NCI-H2081 (cell line): ENCODE measurements at places on chromosomes 13 and 19.
A peak's percentile ranks its signal among the peaks of the same experiment; 100 is the strongest.

DNA sequence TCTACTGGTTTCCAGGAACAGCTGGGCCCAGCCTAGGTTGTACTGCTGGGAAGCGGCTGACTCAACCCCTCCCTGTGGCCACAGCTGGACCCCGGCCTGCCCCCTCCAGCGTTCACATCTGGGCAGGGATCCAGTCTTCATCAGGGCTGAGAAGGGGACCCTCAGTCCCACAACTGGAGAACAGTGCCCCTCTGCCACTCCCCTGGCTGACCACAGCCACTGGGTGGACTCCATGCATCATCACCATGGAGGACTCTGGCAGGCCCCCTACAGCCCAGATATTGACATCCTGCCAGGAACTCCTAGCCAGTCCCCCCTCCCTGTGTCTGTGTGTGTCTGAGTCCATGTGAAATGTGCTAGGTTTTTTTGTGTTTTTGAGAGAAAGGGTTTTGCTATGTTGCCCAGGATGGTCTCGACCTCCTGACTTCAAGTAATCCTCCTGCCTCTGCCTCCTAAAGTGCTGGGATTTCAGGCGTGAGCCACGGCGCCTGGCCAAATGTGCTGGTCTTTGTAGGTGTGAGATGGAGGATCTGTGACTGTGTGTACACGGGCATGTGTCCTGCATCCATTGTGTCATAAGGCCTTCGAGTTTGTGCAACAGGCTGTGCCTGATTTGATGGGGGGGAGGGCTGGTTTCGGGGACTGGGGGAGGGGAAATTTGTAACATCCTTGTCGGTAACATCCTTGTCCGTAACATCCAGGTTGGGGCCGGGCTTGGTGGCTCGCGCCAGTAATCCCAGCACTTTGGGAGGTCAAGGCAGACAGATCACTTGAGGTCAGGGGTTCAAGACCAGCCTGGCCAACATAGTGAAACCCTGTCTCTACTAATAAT, 4.0 kb upstream of the HOOK2 start:
- no peak for DNase-seq

DNA sequence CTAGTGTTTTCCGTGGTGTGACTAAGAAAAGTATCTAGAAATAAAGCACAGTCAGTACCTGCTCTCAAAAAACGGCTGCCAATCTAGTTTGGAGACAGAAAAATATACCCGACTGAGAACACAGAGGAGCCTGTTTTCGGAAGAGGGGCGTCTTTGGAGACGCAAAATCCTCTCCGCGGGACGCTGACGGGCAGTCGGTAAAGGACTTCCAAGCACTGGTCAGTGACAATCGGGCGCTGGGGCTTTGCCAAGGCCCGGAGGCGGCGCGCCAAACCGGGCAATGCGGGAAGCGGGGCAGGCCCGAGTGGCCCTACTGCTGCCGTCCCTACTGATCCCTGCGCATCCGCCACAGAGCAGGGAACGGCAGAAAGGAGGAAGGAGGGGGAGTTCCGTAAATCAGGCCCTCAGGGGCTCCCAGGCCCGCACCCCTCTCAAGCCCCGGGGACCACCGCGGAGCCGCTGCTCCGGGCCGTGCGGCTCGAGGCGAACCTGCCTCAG, 588 bp upstream of the DPY19L3 start:
- DNase-seq: no peak

DNA sequence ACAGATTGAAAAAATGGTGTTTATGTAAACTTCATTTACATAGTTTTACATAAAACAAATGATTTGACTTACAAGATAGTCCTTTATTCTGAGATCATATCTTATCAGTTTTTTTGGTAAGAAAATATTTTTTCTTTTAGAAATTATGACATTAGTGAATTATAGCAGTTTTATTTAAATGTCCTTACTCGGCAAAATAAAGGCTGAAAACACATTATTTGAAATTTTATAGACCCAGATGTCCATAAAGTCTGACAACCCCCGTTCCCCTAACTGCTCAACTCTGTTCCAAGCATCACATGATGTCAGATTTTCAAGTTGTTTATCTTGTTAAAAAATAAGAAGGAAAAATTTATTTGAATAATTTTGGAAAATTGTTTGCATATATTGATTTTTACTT, 46.7 kb upstream of the RFC3 start:
- no peak for DNase-seq

- DNase-seq: no peak
Measured at GRCh38 chr13:26459276-26460131, 98.0 kb upstream of the WASF3 start.

DNA sequence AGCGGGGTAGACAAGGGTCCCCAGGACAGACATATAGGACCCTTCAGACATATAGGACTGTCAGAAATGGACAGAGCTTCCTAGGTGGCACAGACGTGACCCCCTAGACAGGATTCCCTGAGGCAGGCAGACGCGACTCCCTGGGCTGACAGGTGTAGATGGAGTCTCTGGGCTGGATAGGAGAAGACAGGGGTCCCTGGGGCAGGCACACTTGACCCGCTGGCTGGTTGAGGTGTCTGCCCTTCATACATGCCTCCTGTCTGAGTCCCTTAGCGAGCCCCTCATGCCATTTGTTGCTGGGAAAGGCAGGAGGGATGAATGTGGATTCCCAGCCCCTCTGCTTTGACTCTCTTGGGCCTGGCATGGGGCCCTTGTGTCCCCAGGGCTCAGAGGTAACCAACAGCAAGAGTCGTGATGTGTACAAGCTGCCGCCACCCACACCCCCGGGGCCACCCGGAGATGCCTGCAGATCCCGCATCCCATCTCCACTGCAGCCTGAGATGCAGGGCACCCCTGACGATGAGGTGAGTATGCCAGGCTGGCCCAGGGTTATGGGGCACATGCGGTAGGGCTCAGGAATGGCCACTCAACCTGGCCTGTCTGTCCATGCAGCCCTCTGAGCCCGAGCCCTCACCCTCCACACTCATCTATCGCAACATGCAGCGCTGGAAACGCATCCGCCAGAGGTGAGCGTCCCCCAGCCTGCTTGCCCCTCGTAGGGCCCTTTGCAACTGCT, 3.0 kb downstream of the HSPB6 start:
- no peak for DNase-seq

- no peak for DNase-seq
Measured at GRCh38 chr13:57724486-57725272, 93.1 kb downstream of the PCDH17 start.

DNA sequence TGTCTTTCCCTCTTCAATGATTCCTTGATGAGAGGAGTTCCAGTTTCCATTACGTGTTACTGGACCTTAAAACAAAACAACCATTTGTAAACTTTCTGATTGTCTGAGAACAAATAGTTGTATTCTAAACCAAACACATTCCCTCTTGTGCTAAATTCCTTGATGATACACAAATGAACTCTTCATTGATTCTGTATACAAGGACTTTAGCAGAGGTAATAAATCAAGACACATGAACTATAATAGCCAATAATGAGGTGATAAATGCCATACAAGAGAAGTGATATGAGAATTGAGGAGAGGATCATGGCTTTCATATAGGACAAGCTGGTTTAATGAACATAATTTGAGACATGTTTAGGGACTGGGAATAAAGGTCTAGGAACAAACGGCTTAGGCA, 13.5 kb upstream of the GPC5 start:
- DNase-seq: no peak

DNA sequence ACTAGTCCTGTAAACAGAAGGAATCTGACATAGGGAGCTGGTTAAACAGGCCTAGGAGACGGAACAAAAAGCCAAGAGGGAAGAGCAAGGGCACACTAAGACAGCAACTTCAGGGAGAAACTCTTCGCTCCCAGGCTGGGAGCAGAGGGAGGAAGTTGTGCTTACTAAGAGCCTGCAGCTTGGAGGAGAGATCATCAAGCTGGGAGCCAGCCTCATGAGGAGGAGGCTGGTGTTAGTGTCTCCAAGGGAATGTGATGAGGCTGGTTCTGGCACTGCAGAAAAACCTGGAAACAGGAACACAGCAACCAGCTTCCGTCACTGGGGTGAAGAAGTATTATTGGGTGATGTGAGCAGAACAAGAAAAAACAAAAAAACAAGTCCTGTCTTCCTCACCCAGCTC, 1027.3 kb downstream of the UQCRFS1 start:
- no peak for DNase-seq

GRCh38 chr13:106738186-106738678, 170.3 kb upstream of the ARGLU1 start:
- DNase-seq: no peak

- DNase-seq: no peak
Measured at GRCh38 chr13:110274687-110275086, 32.3 kb downstream of the COL4A1 start.

DNA sequence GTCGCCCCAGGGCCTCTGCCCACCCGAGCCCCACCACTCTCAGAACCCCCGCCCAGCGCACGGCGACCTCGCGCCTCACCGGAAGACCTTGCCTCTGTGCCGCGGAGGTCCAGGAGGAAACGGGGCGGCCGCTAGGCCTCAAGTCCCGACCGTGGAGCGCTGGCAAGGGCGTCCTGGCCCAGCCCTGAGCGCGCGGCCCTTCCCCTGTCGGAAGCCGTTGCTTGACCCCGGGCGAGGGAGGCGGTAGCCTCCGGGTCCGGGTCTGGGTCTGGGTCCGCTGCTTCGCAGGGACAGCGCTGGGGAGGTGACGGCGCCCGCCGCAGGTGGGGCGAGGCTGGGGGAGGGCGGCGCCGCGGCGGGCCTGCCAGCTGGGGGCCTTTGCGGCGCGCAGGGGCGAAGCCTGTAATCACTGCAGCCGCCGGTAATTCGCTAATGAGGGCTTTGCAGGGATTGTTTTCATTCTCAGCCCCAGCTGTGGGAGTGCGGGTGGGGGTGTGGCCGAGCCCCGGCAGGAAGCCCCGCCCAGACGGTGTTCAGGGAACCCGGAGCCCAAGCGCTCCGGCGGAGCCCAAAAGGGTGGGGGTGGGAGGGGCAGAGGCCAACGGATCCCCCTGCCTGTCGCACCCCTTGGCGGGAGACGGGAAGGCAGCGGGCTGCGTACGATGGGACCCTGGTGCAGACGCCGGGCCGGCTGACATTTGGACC, 8.6 kb downstream of the C19orf25 start:
- peak; percentile 87 for DNase-seq

DNA sequence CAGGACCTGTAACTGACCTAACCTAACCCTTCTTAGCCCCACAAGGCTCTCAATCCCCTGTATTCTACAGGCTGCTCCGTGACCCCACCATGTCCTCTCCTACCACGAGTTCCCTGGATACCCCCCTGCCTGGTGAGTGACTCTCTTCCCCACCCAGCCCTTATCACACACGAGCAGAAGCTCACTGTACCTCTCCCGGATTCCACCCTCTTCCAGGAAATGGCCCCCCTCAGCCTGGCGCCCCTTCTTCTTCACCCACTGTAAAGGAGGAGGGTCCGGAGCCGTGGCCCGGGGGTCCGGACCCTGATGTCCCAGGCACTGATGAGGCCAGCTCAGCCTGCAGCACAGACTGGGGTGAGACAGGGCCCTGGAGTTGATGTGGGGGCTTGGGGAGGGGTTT, 1.3 kb downstream of the NR1H2 start:
- DNase-seq: no peak

DNA sequence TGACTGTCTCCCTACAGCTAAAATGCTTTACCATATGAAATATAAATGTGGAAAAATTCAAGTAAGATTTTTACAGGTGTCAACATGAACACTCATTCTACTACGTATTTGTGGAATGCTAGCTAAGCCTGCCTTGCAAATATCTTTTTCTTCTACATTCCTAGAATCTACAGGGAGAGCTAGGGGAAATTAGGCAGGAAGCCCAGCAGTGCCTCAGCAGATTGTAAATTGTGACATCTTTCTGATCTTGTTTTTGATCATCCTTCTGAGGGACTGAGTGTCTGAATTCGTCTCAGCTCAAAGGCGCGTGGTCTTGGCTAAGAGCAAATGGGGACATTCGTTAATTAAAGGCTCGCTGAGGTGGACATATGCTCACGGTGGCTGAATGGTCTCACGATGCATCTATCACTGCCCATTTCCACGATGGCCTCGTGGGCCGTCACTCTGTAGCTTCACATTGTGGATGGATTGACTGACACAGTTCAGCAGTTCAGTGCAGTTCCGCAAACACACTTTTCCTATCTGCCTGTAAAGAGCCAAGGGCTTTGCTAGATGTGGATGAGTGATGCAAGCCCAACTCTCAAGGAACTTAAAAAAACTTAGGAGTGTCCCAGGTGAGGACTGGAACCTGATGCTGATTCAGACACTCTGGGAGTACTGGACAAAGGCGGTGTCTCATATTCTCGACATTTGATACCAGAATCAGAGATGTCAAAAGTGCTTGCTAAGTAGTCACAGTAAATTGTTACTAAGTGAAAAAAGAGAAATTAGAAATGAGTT, 562.5 kb downstream of the EFNB2 start:
- DNase-seq: no peak

GRCh38 chr19:18300930-18301717, 19.7 kb upstream of the JUND start:
- no peak for DNase-seq

GRCh38 chr13:55432814-55433213, 1707.9 kb upstream of the PRR20A start:
- DNase-seq: no peak

DNA sequence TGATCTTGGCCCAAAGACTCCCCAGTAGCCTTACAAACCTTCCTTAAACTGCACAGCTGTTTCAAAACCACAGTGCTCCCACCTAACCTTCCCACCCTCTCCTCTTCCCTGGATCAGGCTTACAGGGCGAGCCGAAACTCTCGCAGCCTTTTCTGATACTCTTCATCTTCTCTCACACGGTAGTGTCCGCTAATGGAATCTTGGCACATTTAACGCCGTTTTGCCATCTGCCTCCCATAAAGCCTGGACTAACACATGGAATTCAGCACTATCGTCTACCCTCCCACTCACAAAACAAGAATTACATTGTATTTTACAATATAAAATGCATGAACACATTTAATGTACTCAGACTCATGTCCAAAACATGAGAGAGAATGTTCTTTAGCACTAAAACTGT, 135.9 kb downstream of the RAP2A start:
- DNase-seq: no peak

- peak; percentile 86 for DNase-seq
Measured at GRCh38 chr19:2332341-2333026, 4.0 kb downstream of the SPPL2B start.

GRCh38 chr19:34193876-34194275, 21.6 kb downstream of the LSM14A start:
- DNase-seq: no peak

GRCh38 chr19:7004313-7004931, 16.8 kb downstream of the MBD3L2B start:
- peak; percentile 27 for DNase-seq

DNA sequence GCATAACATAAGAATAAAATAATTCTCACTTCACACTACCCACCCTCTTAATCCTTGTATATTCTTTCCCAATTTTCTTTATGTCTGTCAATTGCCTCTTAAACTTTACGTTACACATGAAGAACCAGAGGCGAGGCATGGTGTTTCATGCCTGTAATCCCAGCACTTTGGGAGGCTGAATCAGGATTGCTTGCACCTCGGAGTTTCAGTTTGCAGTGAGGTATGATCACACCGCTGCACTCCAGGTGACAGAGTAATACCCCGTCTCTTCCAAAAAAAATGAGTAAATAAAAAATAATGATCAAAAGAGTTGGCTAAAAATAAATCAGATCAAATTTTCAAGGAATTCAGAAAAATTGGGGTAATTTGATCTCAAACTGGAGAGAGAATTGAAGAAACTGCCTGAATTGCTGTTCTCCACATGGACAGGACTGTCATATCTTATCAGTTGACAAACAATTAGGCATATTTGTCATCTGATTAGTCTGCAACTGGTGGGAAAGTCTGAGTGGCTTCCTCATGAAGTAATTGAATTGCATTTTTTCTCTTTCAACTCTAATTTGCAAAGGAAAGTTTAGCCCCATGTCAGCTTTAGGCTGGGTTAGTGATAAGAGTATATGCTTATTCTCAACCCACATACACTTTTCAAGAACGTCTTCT, 302.9 kb downstream of the ITGBL1 start:
- no peak for DNase-seq
